Astrocyte (in vitro differentiated cells and primary cell): ENCODE measurements at places on chromosomes 16 and 17. TPM values are rescaled to one million over a fixed set of nuclear protein-coding genes. Genes with fewer than 3 reads are reported as not detected.

- no peak for DNase-seq
Observed at GRCh38 chr17:8320990-8321389, 10.9 kb downstream of the ARHGEF15 start.

Gene RTN4RL1
- 0.65 and 0.77 TPM in 2 replicates for total RNA-seq

- DNase-seq: no peak
Observed at GRCh38 chr16:71635632-71636031, 9.6 kb downstream of the MARVELD3 start.

- no peak for DNase-seq
Observed at GRCh38 chr17:80153004-80153403, 6.1 kb upstream of the EIF4A3 start.

Gene USP7
- 93.6 and 96.9 TPM in 2 replicates for total RNA-seq

- no peak for DNase-seq
Observed at GRCh38 chr17:73387746-73388577, 76.2 kb upstream of the CDC42EP4 start.
